ENCODE measurements at places on chromosomes 1 and 21.

GRCh38 chr1:192561301-192561700, 14.3 kb upstream of the RGS1 start:
- no peak for DNase-seq

- DNase-seq: no peak
Observed at GRCh38 chr1:25568834-25569596, 25.6 kb downstream of the LDLRAP1 start.

GRCh38 chr1:42658877-42659337, 684 bp downstream of the PPIH start:
- DNase-seq: no peak

DNA sequence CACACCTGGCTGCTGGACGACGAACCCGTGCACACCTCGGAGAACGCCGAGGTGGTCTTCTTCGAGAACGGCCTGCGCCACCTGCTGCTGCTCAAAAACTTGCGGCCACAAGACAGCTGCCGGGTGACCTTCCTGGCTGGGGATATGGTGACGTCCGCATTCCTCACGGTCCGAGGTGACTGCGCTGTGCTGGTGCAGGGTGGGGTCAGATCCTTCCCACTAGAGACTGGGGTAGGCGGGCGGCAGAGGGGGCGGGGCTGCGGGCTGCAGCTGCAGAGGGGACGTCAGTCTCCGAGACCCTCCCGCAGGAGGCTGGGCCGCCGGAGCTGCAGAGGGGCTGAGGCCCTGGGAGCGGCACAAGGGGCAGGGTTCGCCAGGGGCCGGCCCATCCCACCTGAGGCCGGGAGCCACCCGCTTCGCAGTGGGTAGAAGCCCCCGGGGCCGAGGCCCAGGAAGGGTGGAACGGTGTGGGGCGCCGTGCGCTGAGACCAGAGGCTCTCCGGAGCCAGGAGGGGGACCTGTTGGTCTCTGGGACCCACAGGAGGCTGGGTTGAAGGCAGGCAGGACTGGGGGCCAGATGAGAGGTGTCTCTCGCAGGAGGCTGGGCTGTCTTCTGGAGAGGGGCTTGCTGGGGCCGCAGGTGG, 90.6 kb downstream of the TRIM11 start:
- DNase-seq: no peak

DNA sequence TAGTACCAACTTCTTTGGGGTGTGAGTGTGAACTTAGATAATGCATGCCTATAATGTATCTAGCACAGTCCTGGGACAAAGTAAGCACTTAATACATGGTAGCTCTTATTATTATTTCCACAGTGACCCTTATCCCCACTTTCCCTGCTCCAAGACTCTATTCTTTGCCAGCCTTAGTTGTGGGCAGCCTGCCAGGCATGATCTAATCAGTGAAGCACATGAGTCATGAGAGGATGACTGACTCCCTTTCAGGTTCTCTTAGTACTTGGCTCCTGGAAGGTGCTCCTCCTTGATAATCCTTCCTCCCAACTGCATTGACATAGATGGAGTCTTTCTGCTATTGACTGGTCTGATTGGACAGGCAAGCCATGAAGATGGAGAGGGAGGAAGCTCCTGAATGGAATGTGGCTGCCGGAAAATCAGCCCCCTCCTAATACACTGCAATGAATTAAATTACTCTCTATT, 17.4 kb upstream of the GNG12 start:
- no peak for DNase-seq
